ENCODE measurements at places on chromosomes 16 and 17.

- DNase-seq = peak; percentile 45
These were observed 2.1 kb upstream of the IRX5 start for GRCh38 chr16:54928411-54929089.

GRCh38 chr17:56700919-56701420, 107.5 kb downstream of the NOG start:
- DNase-seq = no peak

- no peak for DNase-seq
These were observed 43.4 kb upstream of the ANKFN1 start for GRCh38 chr17:56109836-56110235.

DNA sequence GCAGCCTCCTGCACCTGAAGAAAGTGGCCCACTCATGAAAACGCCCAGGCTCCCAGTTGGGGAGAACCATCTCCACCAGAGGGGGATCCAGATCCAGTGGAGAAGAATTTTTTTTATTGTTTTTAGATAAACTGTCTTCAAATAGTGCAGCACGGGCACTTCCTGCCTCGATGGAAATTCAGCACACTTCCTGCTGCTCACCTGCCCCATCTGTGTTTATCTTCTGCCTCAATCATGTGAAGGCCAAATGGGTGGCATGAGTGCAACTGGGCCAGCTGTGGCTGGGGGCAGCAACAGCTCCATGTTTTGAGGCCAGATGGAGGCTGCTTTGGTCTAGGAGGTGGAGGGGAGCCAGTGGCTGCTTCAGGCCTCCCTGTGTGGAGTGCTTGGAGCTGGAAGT, 75.9 kb upstream of the WSB1 start:
- no peak for DNase-seq

DNA sequence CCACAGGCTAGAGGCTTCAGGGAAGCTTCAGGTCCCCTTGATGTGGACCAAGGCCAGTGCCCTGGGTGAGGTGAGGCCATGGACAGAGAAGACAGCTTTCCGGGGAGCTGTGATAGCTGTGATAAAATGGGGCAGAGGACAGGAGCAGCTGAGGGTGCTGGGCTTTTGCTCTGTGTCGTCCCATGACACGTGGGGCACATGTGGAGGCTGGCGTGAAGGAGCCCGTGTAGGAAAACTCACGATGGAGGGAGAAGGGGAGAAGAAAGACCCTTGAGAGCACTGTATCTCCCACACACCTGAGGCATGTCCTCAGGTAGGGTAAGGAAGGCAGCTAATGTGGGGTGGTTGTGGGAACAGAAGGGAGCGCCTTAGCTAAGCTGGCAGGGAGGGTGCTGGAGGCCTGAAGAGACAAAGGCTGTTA, 21.3 kb downstream of the B9D1 start:
- no peak for DNase-seq

DNA sequence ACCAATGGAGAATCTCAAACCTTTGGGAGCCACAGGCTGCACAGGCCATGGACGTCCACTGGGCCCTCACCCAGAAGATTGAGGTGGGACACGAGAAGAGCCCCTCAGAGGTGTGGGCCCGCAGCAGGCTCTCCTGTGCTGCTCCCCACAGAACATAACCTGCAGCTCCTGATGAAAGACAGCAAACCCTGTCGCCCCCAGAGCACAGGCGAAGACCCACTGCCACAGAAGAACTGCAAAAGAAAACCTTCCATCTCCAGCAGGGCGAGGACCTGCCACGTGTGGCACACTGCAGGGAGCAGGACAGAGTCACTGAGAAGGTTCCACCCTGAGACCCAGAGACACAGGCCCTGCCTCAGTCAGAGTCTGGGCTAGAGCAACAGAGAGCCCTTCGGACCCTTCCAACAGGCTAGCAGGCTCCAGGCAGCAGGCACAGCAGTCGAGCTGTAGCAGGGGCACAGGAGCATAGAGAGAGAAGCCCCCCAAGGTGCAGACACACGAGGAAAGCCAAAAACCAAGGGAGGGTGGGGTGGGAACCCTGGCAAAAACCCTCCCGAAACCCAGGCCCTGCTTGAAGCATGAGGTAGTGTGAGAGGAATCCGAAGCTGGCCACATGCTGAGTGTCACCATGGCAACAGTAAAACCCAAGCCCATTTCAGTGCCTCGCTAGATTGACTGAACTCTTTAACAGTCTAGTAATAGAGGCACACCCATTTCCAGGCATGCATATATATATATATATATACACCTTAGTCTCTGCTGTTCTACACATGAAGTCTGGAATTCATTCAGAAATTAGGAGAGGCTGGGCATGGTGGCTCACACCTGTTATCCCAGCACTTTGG, 60.0 kb upstream of the CHMP6 start:
- no peak for DNase-seq

GRCh38 chr17:32268734-32269288, 3.2 kb downstream of the RHBDL3 start:
- DNase-seq = no peak
